ENCODE measurements at places on chromosomes 4 and X.

- no peak for DNase-seq
Measured at GRCh38 chr4:89242216-89242615, 65.4 kb downstream of the GPRIN3 start.

- no peak for DNase-seq
Measured at GRCh38 chrX:136999024-136999423, 34.8 kb downstream of the GPR101 start.

- no peak for DNase-seq
Measured at GRCh38 chr4:119493419-119493818, 135.2 kb downstream of the PDE5A start.

- no peak for DNase-seq
Measured at GRCh38 chr4:66693694-66694093, 851.6 kb downstream of the CENPC start.

DNA sequence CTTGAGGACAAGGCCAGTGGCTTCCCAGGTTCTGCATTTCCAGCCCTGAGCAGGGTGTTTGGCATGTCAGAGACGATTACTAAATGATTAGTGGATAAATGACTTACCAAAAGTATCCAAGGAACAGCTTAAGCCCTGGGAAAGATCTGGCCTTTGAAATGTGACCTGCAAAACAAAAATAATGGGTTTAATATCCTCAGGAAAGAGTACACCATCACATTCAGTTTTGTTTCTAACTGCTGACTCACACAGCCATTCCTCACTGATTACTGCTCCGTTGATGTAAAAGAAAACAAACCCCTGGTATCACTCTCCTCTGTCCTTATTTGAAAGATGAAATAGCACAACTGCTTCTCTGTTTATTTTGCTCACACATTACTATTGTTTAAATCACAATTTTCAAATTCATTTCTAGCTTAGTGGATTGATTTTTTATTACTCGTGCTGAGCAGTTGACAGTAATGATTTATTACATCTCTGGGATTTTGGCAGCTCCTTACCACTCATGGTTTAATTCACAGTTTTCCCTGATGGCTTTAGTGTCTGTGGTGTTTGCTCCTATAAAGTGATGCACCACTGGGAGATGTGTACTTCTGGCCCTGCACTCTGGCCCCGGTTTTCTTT lies 117.0 kb downstream of the CBLL2 start:
- no peak for DNase-seq

GRCh38 chr4:12487000-12487399 lies 997.1 kb downstream of the RAB28 start:
- DNase-seq, result no peak

DNA sequence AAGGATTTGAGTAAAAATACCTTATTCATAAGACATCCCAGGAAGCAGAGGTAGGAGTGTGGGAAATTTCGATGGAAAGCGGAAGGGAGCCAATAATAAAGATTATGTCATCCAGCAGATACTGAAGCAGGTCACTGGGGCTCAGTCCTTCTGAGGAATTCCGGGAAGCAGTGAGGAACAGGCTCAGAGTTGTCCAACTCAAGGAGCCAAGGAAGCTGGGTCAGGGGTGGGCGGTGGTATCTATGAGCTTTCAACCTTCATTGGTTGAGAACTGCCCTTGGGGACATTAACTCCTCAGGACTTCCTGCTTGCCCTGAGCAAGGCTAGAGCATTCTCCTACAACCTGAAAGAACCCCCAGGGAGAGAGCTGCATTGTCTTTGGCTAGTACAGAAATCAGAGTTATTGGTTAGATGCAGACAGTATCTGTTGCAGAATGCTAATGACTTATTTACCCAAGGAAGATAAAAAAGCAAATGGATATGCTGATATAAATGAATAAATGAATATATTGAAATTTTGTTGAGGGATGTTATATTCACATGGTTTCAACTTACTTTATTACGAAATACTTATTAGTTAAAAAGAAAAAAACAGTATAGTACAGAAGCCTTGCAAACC lies 68.2 kb downstream of the DMP1 start:
- DNase-seq, result no peak

GRCh38 chrX:11575332-11575731 lies 90.4 kb downstream of the ARHGAP6 start:
- DNase-seq, result no peak

All from GM12864 (cell line).